ENCODE measurements at places on chromosomes 7 and 10.

DNA sequence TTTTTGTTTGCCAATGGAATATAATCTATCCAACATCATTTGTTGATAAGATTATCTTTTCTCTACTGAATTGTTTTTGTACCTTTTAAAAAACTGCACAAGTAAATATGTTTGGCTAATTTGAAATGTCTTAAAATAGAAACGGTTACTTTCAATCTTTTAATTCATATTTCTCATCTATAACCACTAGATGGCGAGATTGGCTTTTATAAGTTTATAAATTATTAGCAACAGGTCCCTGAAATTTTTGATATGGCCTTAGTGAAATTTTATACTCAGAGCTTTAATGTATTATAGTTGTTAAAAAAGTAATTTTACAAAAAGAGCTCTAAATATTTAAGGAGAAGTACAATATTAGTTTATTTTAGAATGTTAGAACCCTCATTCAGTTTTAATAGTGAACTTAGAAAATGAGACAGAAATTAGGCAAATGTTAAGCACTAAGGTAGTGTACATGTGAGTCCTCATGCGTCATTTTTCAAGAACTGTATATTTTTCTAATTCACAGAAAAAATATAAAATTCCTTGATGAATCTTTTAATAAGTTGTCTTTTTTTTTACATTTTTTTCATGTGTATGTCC is 592.5 kb downstream of the ARL4A start:
- no peak for DNase-seq

DNA sequence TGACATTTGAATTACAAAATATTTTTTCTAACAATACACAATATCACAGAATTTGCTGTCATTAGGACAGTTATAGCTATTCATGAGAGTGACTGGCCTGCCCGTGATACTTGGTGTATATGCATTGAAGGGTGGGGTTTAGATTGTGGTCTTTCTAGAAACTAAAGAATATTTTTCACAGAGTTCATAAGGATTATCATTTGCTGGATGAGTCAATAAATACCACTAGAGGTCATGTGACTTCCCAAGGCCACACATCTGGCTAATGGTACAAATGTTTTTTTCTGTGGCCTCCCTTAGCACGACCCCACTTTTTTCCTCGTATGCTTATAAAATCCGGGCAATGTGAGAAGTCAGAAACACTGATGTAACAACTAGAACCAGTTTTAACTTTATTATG is 5.2 kb downstream of the OPTN start:
- no peak for DNase-seq

DNA sequence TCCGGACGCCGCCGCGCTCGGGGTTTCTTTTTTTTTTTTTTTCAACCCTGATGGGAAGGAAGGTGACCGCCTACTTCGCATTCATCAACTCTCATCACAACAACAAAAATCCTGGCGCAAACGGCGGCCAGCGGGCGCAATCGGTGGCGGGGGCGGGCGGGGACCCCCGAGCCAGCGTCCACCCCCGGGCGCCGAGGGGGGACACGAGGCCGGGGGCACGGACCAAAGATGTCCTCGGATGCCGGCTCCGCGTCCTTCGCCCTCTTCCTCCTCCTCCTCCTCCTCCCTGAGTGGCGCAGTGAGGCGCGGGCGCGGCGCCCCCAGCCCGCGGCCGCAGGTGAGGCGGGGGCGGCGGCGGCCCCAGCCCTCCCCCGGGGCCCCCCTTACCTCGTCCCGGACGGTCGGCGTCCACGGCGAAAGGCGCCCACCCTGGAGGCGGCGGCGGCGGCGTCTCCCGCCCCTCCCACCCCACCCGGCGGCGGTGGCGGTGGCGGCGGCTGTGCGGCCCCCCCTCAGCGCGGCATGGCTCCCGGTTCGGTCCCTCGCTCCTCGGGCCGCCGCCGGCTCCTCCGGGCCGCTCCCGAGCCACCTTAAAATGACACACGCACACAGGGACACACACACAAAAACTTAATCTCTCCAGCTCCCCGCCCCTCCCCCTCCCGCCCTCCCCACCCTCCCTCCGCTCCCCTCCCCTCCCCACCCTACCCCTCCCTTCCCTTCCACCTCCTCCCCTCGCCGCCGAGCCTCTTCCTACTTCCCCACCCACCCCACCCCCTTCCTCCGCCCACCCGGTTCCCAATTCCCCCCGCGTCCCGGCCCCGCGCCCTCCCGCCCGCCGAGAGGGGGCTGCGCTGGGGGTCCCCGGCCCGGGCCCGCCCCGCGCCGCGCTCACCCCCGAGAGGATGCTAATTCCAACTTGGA is at the start of gene CTBP2:
Gene CTBP2 (minus strand): TSS at position 632 of the 924 bp plus-strand sequence.
- DNase-seq = no peak

DNA sequence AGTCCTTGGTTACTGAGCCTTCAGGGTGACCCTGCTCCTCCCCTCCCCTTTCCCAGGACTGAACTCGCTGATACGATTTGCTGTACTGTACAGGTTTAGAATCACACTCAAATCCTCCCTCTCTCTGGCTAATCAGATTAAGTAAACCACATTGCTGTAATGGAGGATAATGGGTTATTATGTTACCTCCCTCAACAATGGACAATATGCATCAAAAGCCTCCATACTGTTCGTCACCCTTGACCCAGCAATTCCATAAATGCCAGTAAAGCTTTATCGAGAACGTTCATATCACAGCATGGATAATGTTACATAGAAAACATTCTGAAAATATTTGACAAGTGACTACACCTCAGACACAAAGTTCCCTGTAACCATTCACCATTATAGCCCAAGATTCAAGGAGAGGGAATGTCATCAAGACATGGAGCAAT is 61.7 kb downstream of the FAM107B start:
- DNase-seq = no peak

- no peak for DNase-seq
Observed at GRCh38 chr10:130177250-130177649, 41.1 kb downstream of the GLRX3 start.

DNA sequence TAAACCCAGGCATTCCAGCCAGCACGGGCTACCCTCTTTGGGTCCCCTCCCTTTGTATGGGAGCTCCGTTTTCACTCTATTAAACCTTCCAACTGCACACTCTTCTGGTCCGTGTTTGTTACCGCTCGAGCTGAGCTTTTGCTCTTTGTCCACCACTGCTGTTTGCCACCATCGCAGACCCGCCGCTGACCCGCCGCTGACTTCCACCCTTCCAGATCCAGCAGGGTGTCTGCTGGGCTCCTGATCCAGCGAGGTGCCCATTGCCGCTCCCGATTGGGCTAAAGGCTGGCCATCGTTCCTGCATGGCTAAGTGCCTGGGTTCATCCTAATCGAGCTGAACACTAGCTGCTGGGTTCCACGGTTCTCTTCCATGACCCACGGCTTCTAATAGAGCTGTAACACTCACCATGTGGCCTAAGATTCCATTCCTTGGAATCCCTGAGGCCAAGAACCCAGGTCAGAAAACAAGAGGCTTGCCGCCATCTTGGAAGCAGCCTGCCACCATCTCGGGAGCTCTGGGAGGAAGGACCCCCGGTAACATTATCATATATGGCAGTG is 14.5 kb downstream of the ZNF277 start:
- no peak for DNase-seq

GRCh38 chr7:45186261-45186813 is 28.7 kb downstream of the RAMP3 start:
- no peak for DNase-seq
